ENCODE measurements at places on chromosomes 1 and 21.

GRCh38 chr1:153250166-153250565, 9.3 kb upstream of the LORICRIN start:
- no peak for DNase-seq

DNA sequence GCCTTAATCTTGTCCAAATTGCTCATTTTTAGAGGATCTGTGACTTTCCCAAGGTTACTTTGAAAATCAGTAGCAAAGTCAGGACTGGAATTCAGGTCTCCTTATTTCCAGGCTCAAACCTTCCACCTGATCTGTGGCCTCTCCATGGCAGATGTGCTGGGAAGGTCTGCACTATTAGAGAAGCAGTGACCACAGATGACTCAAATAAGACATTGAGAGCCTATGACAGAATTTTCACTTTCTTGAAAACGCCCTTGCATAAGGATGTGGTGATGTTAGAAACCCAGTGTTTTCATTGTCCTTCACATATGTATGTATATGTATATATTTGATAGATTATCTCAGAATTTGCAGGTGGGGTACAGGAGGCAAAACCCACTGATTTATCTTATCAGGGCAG, 45.3 kb downstream of the TTC39A start:
- no peak for DNase-seq

- no peak for DNase-seq
Measured at GRCh38 chr21:38858026-38858811, 52.5 kb downstream of the ETS2 start.

DNA sequence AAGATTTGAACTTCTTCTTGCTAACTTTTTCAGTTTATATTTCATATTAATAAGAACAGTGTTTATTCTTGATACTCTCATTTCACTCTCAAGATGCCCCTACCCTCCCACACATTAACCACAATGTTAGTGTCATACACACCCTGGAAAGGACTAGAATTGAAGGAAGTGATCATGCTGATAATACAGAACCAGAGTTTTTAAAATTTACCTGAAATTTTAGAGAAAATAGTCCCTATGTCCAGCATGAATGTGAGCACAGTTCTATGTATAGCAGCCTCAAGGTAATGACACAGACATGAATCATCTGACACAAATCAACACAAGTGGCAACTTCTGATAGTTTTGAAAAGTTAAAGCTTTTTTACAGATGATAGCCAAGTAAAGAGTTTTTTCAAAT, 26.0 kb downstream of the RGS1 start:
- no peak for DNase-seq

DNA sequence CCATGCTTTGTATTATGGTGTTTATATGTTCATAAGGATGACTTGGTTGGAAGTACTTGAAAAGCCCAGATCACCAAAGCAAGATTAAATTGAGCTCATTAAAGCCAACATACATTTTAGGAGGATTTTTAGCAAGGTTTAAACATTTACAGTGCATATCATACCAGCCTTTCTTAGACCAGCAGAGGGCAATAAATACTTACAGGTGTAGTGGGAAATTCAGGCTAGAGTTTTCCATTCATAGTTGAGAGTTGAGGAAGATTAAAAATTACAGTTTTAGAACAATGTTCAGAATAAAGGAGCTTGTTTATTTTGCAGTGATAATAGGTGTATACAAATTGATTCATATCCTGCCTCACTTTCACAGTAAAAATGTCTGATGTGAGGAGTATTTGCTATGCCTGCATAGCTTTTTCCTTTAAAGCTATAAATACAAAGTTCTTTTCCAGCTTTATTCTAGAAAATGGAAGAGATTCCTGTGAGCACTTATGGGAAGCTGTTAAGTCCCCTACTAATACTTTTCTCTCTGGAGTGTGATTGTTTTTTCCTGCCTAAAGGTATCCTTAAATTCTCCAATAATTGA, 35.3 kb downstream of the DTL start:
- no peak for DNase-seq

DNA sequence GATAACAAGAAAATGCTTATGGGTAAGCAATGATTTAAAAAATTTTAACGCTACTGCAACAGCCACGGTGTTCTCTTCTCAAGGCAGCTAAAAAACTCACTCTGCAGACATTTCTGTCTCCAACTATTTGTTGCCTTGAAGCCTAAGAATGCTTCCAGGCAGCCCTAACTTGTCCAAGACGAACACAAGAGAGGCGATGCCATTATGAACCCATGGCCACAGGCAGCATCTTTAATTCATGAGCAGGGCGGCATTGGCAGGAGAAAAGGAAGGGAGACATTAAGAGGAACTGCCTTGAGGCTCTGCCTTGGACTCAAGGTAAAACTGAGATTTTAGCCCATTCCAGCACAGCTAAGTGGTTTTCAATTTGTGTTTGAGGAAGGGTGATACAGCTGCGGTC, 67.5 kb downstream of the KCND3 start:
- no peak for DNase-seq

DNA sequence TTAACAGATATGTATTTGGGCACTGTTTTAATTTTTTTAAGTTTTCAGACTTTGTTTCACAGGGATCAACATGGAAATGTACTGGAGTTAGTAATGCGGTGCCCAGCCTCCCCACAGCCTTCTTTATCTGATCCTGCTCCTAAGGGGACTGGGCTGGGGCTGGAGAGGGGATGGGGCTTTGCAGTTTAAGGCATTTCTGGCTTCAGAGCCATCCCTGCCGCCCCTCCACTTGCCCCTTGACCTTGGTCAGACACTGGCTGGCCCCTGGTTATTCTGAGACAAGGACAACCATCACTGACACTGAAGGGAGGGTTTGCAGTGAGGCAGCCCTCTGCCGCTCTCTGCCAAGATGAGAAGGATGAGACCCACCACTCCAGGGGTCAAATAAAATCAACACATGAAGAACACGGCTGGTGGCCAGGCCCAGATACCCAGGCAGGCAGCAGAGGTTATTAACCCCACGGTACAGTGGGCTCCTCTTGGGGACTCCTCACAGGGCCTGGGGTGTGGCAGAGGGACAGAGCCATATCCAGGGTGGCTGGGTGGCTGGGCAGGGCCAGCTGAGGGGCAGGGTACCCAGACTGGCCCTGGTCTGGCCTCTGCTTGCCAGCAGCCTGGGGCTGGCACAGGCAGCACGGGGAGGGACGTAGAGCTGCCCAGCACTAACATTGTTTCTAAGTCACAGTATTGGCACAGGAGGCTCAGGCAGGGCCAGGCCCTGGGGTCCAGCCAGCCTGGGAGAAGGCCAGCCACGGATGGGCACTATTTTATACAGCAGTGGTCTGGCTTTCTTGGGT, 7.2 kb upstream of the UBE2U start:
- no peak for DNase-seq

Measured in activated naive CD4-positive, alpha-beta T cell treated with anti-CD3 and anti-CD28 coated beads, Interleukin-2, amount 10 ng/mL, durations not matched to agents 7 days and 5 days (primary cell).